ENCODE measurements at places on chromosomes 6 and 20.

DNA sequence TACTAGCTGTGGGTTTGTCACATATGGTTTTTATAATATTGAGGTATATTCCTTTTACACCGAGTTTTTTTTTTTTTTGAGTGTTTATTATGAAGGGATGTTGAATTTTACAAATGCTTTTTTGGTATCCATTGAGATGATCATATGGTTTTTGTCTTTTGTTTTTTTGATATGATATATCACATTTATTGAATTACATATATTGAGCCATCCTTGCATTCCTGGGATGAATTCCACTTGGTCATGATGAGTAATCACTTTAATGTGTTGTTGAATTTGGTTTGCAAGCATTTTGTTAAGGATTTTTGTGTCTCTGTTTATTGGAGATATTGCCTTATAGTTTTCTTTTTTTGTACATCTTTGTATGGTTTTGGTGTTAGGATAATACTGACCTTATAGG, 3.3 kb upstream of the ZNF337 start:
- no peaks in the 10 kb centered on the region for H3K36me3 ChIP-seq
- no peak for DNase-seq
- no peak overlapping the region for H3K27ac ChIP-seq
- H3K4me3 ChIP-seq, result no peak overlapping the region
- H3K4me1 ChIP-seq, result peaks cover 8% of the 10 kb centered on the region

- no peak overlapping the region for H3K27ac ChIP-seq
- no peaks in the 10 kb centered on the region for H3K36me3 ChIP-seq
- H3K27me3 ChIP-seq, result no peaks in the 10 kb centered on the region
- DNase-seq, result no peak
These were observed 234.2 kb downstream of the COL12A1 start for GRCh38 chr6:74971633-74972032.

DNA sequence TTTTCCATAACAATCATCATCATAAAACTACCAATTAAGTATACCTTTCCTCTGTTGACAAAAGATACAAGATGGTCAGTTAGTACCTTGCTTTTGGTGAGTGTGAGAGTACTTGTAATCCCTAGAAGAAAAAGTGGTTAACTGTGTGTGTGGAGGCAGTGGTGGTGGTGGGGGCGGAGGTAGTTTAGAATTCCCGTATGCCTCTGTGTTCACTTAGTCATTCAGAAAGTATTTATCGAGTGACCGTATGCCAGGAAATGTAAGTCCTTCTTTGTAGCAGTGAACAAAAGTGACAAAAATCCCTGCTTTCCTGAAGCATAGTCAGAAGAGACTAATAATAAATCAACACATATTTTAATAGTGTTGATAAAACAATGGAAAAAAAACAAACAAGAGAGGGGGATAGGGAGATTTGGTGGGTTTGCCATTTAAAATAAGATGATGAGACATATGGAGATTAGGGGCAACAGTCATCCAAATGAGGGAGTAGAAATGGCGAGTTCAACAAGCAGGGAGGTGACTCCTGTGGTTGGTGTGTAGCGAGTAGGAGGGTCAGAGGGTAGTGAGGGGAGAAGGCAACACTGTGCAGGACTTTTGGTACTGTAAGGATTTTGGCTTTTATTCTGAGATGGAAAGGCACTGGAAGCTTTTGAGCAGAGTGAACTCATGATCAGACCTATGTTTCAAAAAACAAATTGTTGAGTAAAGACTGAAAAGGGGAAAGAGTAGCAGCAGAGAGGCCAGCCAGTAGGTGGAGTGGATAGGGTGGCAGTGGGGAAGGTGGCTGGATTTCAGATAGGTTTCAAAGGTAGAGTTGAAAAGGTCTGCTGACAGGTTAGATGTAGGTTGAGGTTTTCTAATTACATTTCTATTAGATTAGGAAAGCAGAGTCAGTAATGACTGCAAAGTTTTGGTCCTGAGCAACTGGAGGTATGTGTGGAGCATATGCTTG, 40.3 kb upstream of the SIM1 start:
- peak overlapping the region; percentile 69 for H3K27ac ChIP-seq
- peak; percentile 20 for DNase-seq
- H3K4me1 ChIP-seq, result peaks cover 27% of the 10 kb centered on the region

DNA sequence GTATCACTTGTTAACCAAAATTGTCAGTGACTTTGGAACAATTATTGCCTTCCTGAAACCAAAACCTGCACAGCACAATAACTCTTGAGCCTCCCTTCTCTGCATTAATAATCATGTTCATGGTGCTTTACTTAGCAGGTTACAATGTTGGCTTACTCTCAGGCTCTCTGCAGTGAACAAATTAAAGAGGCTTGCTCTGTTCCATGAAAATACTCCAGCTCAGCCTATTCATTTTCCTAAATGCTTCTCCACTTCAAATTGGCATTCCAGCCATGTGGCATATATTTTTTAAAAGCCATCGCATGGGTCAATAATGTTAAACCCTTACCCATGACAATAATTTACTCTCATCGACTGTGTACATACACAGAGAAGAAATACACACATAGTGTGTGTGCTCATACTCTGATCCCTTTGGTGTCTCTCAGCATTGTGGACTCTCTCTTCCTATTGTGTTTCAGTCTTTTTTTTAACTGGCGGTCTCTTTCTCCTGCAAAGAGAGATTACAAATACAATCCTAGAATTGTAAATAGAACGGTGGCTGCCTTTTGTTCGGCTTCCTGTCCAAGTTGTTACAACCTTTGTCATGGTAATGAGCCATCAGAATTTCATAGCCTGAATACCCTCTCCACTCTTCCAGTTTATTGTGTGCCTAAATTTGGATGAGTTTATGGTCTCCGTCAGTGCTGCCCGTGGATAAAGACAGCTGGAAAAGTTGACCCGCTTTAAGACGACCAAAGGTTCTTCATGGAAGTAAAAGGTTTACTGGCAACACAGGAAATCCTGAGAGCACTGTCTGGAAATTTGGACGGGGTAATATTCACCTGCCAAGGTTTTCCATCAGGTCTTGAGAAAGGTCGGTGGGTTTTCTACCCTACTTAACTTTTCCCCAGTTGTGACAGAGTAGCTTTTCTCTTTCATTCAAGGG, 263.6 kb downstream of the CD83 start:
- no peak overlapping the region for H3K4me3 ChIP-seq
- no peak for DNase-seq
- H3K4me1 ChIP-seq, result no peaks in the 10 kb centered on the region
- H3K27ac ChIP-seq, result no peak overlapping the region
- no peaks in the 10 kb centered on the region for H3K36me3 ChIP-seq
- no peaks in the 10 kb centered on the region for H3K27me3 ChIP-seq

GRCh38 chr6:108435391-108435790, 125.3 kb upstream of the FOXO3 start:
- no peak overlapping the region for H3K27ac ChIP-seq
- DNase-seq, result no peak
- no peak overlapping the region for H3K4me3 ChIP-seq
- H3K36me3 ChIP-seq, result no peaks in the 10 kb centered on the region
- H3K4me1 ChIP-seq, result no peaks in the 10 kb centered on the region
- H3K27me3 ChIP-seq, result no peaks in the 10 kb centered on the region

DNA sequence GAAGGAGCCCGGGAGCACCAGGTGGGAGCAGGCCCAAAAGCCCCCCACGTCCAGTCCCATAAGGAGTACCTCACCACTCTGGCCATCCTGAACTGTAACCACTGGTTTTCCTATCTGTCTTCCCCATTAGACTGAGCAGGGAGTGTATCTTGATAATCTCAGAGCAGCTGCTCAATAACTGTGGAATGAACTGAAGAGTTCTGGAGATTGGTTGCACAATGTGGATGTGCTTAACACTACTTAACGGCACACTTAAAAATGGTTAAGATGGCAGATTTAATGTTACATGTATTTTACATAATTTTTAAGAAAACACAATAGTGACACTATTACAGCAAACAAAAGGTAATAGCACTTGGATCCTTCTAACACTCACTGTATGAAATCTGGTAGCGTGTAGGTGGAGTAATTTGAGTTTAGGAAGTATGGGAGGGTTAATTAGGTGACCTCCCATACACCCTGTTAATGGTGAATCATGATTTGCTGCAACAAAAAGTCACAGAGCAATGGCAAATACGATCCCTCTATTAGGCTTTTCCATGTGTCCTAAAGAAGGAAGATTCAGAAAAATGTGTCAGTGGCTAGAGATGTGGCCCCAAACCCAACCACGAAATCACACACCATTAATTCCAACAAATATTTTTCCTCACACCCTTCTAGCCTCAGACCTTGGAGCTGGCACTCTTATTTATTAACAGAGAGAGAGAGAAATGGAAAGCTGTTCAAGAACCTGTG, 18.4 kb downstream of the TRAM2 start:
- peak overlapping the region; percentile 32 for H3K4me3 ChIP-seq
- no peaks in the 10 kb centered on the region for H3K27me3 ChIP-seq
- no peak for DNase-seq
- H3K4me1 ChIP-seq, result peaks cover 91% of the 10 kb centered on the region
- H3K27ac ChIP-seq, result peak overlapping the region; percentile 44
- H3K36me3 ChIP-seq, result no peaks in the 10 kb centered on the region

GRCh38 chr6:27761391-27761790, 150.8 kb downstream of the OR2B2 start:
- no peaks in the 10 kb centered on the region for H3K27me3 ChIP-seq
- no peaks in the 10 kb centered on the region for H3K4me1 ChIP-seq
- DNase-seq, result no peak
- no peak overlapping the region for H3K4me3 ChIP-seq

GRCh38 chr20:25643716-25644115, 19.9 kb upstream of the NANP start:
- no peak overlapping the region for H3K27ac ChIP-seq
- DNase-seq, result no peak
- no peaks in the 10 kb centered on the region for H3K27me3 ChIP-seq

DNA sequence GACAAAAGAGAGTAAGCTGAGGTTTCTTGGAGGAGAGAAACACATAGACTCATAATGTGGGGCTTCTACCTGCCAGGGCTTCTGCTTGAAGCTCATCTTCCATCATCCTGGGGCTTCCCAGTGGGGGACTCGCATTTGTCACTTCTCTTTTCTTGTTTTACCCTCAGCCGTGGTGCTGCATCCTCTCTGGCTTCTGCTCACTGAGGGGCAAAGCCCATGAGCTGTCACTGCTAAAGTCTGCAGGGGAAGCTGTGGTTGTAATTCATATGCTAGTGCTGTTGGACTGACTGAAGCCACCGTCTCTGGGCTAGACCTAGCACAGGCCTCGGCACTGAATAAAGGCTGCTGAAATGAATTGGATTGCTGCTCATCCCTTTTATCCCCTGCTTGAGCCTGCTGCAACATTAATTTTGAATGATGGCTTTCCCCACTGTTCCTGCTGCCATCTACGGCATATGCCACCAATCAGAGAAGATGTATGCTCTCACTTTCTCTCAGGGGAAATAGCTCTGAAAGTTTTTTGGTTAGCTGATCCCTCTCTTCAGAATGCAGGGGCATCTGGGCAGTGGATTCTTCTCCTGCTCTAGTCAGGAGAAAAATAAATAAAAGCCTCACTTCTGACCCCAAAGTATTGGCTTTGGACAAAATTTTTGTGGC, 568.4 kb upstream of the MAP3K7 start:
- H3K4me1 ChIP-seq, result no peaks in the 10 kb centered on the region
- no peak overlapping the region for H3K4me3 ChIP-seq
- DNase-seq, result no peak
- no peaks in the 10 kb centered on the region for H3K27me3 ChIP-seq

DNA sequence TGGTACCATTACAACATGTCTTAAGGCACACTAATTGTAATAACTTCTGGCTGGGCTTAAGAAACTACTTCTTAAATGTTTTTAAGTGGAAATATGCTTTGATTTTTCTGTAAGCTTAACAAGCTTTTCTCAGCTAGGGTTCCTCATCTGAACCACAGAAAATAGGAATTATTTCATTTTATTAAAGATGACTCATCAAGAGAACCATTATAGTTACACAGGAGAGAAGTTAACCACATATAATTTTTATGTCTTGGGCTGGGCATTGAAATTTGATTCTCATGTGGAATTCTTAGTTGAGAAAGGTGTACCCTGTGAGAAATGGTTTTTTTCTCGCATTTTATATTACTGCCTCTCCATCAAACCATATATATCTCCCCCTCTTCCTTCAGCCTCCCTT, 75.1 kb downstream of the QKI start:
- no peak for DNase-seq
- H3K4me3 ChIP-seq, result no peak overlapping the region
- no peaks in the 10 kb centered on the region for H3K27me3 ChIP-seq
- H3K36me3 ChIP-seq, result no peaks in the 10 kb centered on the region
- H3K27ac ChIP-seq, result no peak overlapping the region

GRCh38 chr6:25227854-25228253, 51.3 kb upstream of the CARMIL1 start:
- peaks cover 6% of the 10 kb centered on the region for H3K4me1 ChIP-seq
- no peak overlapping the region for H3K27ac ChIP-seq
- H3K4me3 ChIP-seq, result no peak overlapping the region
- no peak for DNase-seq
- no peaks in the 10 kb centered on the region for H3K36me3 ChIP-seq

- H3K4me1 ChIP-seq, result no peaks in the 10 kb centered on the region
- no peaks in the 10 kb centered on the region for H3K27me3 ChIP-seq
- H3K36me3 ChIP-seq, result no peaks in the 10 kb centered on the region
- no peak for DNase-seq
- H3K27ac ChIP-seq, result no peak overlapping the region
- H3K4me3 ChIP-seq, result no peak overlapping the region
These were observed 194.8 kb downstream of the MAFB start for GRCh38 chr20:40494248-40494647.

GRCh38 chr6:2857580-2858337, 16.1 kb upstream of the SERPINB1 start:
- H3K4me3 ChIP-seq, result peak overlapping the region; percentile 34
- peaks cover 19% of the 10 kb centered on the region for H3K4me1 ChIP-seq
- H3K27ac ChIP-seq, result peak overlapping the region; percentile 33
- no peaks in the 10 kb centered on the region for H3K27me3 ChIP-seq
- H3K36me3 ChIP-seq, result no peaks in the 10 kb centered on the region

DNA sequence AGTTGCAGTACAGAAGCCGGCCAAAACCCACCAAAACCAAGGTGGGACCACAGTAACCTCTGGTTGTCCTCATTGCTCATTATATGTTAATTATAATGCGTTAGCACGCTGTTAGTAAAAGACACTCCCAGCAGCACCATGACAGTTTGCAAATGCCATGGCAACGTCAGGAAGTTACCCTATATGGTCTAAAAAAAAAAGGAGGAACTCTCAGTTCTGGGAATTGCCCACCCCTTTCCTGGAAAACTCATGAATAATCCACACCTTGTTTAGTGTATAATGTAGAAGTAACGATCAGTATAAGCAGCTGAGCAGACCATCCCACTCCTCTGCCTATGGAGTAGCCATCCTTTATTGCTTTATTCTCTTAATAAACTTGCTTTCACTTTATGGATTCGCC, 148.6 kb upstream of the EXOC2 start:
- no peaks in the 10 kb centered on the region for H3K36me3 ChIP-seq
- H3K4me3 ChIP-seq, result no peak overlapping the region
- DNase-seq, result no peak
- no peaks in the 10 kb centered on the region for H3K27me3 ChIP-seq
- H3K4me1 ChIP-seq, result no peaks in the 10 kb centered on the region

DNA sequence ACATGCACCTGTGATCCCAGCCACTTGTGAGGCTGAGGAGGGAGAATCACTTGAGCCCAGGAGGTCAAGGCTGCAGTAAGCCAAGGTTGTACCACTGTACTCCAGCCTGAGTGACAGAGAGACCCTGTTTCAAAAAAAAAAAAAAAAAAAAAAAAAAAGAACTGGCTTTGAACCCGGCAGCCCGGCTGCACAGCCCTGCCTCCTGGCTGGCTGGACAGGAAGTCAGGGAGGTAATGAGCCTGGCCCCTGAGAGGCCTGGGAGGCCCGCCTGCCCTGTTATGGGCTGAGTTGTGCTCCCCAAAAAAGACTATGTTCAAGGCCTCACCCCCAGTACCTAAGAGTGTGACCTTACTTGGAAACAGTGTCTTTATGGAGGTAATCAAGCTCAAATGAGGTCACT, 65.6 kb downstream of the ABHD12 start:
- no peaks in the 10 kb centered on the region for H3K27me3 ChIP-seq
- peaks cover 9% of the 10 kb centered on the region for H3K4me1 ChIP-seq
- no peak overlapping the region for H3K4me3 ChIP-seq
- H3K36me3 ChIP-seq, result peaks cover 9% of the 10 kb centered on the region
- DNase-seq, result no peak
- no peak overlapping the region for H3K27ac ChIP-seq
